NCI-H1694 (cell line): ENCODE measurements at places on chromosomes 2 and 18.
A peak's percentile ranks its signal among the peaks of the same experiment; 100 is the strongest.

- no peak for DNase-seq
These were observed 428.1 kb downstream of the SETBP1 start for GRCh38 chr18:45108754-45109153.

GRCh38 chr18:78603102-78603983 lies 376.3 kb upstream of the SALL3 start:
- DNase-seq, result no peak

DNA sequence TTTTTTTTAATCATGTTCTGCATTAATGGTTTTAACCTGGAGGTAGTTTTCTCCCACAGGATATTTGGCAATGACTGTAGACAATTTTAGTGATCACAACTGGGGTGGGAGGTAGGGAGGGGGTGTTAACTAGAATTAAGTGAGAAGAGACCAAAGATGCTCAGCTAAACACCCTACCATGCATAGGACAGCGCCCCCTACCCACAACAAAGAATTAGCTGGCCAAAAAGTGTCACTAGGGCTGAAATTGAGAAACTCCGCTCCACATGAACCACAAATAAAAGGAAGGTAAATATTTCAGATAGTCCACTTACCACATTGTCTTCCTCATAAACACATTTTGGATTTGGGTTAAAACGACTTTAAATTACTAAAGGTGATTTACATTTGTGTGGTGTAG lies 942.6 kb downstream of the SUCLG1 start:
- no peak for DNase-seq

- no peak for DNase-seq
These were observed 146.8 kb downstream of the LNPK start for GRCh38 chr2:175855236-175855635.

GRCh38 chr2:77479395-77479794 lies 42.8 kb downstream of the LRRTM4 start:
- no peak for DNase-seq

GRCh38 chr2:112794131-112794733 lies 9.9 kb upstream of the IL1A start:
- DNase-seq, result no peak

DNA sequence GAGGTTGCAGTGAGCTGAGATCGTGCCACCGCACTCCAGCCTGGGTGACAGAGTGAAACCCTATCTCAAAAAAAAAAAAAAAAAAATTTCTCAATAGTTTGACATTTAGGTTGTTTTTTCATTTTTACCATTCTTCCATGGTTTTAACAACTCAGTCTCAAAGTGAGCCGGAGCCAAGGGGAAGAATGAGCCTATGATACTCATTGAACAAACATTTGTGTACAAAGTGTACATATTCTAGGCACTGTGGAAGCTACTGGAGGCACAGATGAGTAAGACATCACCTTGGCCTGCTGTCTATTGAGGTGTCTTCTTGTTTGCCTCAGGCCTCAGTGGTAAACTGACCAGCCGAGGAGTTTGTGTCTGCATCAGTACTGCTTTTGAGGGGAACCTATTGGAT lies 21.9 kb downstream of the CENPO start:
- DNase-seq, result no peak

DNA sequence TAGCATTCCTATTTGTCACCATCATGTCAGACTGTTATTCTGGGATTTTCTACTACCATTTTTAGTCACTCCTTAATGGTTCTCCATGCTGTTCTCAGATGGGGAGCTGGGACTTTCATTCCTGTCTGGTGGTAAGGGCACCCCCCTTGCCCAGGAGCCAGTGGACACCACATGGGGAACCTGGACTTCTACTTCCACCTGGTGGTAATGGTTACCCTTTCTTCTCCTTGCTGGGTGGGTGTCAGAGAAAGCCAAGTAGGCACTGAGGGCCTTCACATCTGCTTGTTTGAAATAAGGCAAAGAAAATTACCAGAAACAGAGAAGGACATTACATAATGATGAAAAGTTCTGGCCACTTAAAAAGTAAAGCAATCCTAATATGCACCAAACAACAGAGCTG lies 239.8 kb downstream of the FHOD3 start:
- DNase-seq, result no peak

DNA sequence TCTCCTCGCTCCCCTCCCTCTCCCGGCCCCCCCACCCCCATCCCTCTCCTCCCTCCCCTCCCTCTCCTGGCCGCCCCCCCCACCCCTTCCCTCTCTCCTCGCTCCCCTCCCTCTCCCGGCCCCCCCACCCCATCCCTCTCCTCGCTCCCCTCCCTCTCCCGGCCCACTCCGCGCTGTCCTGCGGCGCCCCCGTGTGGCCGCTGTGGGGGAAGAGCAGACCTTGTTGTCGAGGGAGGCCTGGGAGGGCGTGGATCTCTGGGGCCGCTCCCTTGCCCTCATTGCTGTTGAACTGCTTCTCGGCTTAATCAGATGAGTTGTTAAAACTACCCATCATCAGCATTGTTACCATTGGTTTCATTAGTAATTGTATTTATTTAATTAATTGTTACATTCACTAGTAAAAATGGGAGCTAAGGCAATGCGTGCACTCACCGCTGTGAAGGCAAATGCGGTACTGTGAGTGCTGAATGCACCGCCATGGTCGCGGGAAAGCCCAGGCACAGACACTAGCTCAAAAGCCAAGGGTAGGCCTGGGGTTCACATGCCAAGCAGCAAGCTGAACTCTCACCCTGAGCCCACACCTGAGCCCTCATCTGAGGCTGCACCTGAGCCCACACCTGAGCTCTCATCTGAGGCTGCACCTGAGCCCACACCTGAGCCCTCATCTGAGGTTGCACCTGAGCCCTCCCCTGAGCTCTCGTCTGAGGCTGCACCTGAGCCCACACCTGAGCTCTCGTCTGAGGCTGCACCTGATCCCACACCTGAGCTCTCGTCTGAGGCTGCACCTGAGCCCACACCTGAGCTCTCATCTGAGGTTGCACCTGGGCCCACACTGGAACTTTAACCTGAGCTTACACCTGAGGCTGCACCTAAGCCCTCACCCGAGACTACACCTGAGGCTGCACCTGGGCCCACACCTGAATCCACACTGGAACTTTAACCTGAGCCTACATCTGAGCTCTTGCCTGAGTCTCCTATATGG lies 8.8 kb downstream of the RTP5 start:
- DNase-seq, result peak; percentile 87

DNA sequence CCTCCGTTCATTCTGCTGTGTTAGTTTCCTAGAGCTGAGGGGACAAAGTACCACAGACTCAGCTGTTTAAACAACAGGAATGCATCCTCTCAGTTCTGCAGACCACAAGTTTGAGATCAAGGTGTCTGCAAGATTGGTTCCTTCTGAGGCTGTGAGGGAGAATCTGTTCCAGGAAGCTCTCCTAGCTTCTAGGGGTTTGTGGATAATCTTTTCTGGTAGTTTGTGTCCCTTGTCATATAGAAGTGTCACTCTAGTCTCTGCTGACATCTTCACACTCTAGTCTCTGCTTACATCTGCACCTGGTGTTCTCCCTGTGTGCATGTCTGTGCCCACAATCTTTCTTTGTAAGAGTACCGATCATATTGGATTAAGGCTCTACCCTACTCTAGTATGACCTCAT lies 581.8 kb downstream of the RNF144A start:
- no peak for DNase-seq

- no peak for DNase-seq
These were observed 104.5 kb downstream of the HDAC4 start for GRCh38 chr2:239296020-239296932.

DNA sequence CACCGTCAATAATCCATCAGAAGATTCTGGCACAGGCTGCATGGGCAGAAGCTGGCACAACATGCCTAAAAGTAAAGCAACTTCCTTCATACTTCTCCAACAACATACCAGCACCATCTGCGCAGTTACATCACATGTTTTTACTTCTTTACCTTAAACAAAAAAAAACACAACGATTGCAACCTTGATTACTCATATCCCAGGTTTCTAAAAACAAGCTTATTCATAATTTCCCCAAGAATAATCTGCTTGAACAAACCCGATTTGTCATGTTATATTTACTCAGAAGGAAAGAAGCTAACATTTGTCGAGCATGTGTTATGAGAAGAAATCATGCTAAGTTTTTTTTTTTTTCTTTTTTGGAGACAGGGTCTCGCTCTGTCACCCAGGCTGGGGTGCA lies 54.7 kb downstream of the THADA start:
- DNase-seq, result no peak

GRCh38 chr18:63151539-63151938 lies 168.0 kb downstream of the BCL2 start:
- DNase-seq, result no peak

DNA sequence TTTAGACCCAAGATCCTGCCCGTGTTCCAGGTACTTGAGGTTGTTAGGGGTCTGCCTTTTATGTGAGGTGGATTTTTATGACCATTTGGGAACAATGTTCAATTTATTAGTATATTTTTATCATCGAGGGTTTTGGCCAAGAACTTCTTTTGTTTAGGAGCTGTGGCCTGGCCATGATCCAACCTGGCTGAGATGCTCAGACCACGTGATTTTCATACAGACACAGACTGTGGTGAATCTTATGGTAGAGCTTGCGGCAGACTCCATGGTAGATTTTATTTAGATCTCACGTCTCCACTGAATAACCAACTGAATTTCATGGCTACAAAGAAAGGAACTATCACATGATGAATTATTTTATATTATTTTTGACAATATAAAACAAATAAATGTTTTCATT lies 405.5 kb upstream of the VWC2L start:
- no peak for DNase-seq

- DNase-seq, result no peak
These were observed 1064.3 kb upstream of the CDH2 start for GRCh38 chr18:29241199-29241598.

DNA sequence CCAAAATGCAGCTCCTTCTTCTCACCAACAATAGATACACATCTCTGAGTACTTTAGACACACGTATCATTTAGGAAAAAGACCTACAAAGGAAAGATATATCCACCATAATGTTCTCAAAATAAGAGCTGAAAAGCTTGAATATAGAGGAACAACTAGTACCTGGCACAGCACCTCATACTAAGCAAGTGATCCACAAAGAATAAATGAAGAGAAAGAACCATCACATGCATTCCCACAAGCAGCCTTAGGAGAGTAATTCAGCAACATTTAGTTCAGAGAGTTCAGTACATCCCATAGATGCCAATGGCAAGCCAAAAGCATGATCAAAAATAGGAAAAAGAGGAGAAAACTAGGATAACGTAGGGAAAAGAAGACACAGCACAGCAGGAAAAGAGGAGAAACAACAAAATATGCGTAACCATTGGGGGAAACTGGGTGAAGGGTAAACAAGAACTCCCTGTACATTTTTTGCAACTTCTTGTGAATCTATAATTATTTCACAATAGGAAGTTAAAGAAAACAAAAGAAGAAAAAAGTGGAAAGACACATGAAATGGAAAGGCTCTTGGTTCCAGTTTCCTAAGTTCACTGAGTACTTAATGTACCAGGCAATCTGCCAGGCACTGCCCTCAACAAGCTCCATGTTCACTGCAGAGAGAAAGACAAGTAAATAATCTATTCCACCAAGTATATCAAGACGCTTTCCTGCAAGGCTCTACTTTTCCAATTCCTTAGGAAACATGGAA lies 22.3 kb downstream of the CLASP1 start:
- no peak for DNase-seq

DNA sequence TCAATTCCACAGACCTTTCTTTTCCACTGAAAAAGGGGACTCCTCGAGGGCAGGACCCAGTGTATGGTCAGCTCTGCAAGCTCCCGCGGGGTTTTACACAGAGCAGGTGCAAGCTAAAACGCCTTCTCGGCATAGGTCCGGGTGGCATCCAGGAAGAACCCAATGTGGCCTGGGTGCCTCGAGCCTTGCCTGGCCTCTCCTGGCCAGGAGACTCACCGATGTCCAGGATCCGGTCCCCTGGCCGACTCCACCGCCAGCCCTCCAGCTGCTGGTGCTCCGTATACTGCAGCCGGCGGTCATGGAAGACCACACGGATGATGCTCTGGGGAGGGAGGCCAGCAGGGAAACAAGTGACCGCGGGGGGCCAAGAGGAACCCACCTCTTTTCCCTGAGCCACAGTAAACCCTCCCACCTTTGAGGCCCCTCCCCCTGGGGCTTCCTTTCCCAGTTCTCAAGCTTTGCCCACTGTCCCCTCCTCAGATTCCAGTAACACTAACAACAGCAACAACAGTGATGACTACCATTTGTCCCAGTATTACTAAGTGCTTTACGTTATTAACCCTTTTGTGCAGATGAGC lies 36.1 kb downstream of the TFCP2L1 start:
- no peak for DNase-seq

DNA sequence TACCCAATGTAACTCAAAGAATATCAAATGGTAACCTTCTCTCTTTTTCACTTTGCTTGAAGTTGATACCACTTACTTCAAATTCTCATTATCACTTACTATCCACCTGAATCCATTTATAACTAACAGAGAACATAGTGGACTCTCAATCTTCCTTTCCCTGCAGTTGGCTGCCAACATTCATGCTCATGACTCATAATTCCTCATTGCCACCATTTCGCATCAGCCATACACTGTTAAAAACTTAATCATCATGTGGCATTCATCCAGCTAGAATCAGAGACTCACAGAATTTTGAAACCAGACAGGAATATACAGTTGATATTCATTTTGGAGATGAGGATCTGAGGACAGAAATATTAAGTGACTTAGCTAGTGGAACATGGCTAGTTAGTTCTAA lies 56.8 kb downstream of the SLC4A10 start:
- no peak for DNase-seq

GRCh38 chr2:115183144-115183543 lies 740.7 kb downstream of the DPP10 start:
- no peak for DNase-seq

DNA sequence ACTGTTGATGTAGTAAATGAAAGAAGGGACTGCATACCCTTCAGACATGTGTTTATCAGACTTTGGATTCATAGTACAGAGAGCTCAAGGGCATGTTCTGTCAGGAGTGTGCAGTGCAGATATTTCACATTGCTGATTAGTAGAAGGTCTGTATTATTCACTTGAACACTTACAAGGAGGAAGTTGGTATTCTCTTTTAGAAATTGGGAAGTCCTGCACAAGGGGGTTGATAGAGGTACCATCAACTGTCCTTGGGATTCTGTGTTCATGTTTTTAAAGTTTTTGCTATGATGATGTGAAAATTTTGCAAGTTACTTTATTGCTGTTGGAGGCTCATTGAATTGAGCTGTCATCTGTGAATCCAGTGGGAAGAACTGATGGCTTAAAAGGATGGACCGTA lies 6.7 kb downstream of the PSMD1 start:
- no peak for DNase-seq

GRCh38 chr2:47007223-47007825 lies 91.7 kb upstream of the MCFD2 start:
- peak; percentile 43 for DNase-seq

GRCh38 chr2:124317628-124318027 lies 292.5 kb downstream of the CNTNAP5 start:
- no peak for DNase-seq

- DNase-seq, result no peak
These were observed 12.3 kb downstream of the KCTD1 start for GRCh38 chr18:26536032-26536431.

DNA sequence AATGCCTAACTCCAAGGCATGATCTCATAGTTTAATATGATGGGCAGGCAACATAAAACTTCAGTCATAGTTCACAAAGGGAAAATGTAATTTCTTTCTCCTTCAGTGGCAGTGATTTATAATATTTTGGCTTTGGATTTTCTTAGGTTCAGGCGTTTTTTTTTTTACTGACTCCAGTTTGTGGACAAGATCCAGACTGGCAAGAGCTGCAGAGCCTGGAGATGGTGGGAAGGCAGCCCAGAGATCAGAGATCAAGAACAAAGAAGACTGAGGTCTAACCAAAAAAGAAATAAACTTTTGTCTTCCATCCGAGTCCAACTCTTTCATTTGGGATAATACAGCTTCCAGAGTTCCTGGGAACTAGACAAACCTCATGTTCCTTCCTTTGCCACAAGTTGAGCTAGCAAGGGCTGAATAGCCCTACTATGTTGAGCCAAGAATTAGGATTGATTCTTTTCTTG lies 215.3 kb upstream of the SETBP1 start:
- no peak for DNase-seq
